ENCODE measurements at places on chromosomes 11 and 22.

DNA sequence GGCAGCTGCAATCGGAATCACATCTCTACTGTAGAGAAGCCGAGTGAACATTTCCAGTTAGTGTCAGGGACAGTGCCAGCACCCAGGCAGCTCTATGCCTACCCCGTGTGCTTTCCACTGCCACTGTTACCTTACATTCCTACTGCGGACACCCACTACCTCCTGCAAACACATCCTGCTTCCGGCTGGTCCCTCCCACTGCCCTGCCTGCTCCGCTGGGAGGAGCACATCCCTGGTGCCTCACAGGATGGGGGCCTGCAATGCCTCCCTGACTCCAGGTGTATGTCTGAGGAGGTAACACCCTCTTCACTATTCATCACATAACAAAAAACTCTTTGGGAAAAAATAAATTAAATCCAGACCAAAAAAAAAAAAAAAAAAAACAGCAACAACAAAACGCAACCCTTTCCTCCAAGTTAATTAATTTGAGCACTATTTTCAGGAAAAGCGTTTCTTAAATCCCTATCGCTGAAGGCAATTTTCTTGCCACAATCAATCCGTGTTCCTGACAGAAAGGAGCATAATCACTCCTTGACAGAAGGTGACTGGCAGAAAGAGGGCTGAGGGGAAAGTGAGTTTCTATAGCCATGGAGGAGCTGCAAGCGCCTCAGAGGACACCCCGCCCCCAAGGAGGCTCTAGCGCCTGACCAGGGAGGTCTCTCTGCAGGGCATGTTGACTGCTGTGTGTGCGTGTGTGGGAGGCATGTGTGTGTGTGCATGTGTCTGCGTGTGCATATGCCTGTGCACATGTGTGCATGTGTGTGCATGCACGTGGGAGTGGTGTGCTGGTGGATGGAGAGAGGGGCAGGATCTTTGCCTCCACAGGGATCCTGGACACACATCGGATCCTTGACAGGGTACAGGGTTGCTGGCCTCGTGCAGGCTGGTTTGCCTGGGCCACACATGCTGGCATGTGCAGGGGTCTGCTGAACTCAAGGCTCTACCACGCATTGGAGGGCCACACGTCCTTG, 134.8 kb upstream of the NTM start:
- no peak for DNase-seq

GRCh38 chr11:95065336-95065735, 1.4 kb upstream of the SRSF8 start:
- no peak for DNase-seq

GRCh38 chr22:23984430-23984829, 4.5 kb downstream of the GSTT2 start:
- DNase-seq: no peak

DNA sequence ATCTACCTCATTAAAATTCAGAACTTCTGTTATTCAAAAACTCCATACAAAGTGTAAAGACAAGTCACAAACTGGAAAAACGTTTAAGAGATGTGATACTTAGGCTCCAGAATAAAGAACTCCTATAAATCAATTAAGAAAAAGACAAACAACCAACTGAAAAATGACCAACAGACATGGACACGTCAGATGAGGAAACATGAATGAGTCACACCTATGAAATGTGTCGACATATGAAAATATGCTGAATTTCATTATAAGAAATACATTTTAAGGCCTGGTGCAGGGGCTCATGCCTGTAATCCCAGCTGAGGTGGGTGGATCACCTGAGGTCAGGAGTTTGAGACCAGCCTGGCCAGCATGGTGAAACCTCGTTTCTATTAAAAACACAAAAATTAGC, 78.7 kb downstream of the ENTHD1 start:
- no peak for DNase-seq

DNA sequence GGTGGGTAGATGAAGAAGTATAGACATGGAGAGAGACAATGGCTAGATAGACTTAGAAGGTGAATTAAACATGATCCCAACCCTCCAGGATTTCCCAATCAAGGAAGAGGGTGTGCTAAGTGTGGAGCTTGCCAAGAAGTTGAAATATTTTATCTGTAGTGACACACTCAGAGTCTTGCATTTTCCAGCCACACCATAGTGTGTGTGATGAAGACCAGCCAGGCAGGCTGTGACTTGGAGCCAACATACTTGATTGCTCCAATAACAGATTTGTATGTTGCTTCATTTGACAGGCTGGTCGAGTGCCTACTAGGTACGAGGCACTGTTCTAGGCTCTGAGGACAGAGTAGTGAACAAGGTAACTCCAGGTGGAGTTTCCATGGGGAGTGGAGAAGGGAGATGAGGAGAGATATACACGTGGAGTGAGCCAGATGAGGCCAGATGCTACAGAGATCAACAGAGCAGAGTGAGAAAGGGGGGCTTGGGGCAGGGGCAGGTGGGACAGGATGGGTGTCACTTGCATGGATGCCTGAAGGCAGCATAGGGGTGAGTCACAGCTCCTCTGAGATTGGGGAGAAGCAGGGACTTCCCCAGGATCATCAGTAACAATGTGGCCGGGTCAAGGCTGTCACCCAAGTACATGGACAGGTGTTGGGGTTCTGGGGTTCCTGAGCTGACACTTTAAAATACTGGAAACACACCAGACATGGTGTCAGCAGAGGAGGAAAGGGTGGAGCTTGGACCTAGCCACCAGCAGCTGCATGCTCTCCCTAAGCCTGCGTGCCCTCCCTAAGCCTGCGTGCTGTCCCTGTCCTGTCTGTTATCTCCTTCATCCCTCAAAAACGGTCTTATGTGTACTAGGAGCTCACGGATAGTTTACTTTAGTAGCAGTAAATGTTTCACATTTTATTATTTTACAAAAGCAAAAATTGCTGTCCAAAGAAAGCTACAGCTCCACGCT, 23.6 kb downstream of the PDGFB start:
- no peak for DNase-seq

DNA sequence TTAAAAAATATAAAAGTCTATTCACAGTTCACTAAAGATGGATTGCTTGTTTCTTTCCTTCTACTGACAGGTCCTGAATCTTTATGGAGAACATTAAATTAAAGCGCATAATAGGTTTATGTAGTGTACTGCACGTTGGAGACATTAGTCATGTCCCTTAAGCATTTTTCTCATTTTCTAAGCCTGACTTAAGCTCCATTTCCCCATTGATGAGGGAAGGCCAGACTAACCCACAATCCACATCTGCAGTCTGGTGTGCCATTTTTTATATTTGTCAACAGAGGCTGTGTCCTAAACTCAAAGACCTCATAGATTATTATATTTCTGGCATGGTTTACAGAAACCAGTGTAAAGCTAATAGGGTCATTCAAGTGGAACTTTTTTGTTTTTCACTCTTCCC, 39.9 kb downstream of the CADM1 start:
- no peak for DNase-seq

- no peak for DNase-seq
Measured at GRCh38 chr11:36062796-36063365, 119.0 kb downstream of the LDLRAD3 start.

- DNase-seq: no peak
Measured at GRCh38 chr22:28808716-28809355, 8.5 kb upstream of the XBP1 start.
